CD4-positive, alpha-beta T cell treated with Interleukin-4 for 4 hours (primary cell): ENCODE measurements at places on chromosomes 1 and 21.

DNA sequence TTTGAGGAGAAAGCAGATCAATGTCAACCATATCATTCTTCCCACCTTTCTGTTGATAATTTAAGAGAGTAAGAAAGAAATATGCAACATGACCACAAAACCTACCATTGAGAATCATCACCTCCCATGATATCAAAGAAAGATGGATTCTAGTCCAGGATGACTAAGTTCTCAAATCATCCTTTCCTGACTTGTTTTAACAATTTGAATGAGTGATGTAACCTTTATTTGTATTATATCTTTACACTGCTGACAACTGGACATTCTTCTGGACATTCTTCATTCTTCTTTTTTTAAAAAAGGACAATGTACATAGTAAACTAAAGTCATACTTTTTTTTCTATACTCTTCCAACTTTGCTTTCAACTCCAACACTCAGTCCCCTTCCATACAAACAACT is 9.5 kb downstream of the PSMB4 start:
- DNase-seq: no peak

DNA sequence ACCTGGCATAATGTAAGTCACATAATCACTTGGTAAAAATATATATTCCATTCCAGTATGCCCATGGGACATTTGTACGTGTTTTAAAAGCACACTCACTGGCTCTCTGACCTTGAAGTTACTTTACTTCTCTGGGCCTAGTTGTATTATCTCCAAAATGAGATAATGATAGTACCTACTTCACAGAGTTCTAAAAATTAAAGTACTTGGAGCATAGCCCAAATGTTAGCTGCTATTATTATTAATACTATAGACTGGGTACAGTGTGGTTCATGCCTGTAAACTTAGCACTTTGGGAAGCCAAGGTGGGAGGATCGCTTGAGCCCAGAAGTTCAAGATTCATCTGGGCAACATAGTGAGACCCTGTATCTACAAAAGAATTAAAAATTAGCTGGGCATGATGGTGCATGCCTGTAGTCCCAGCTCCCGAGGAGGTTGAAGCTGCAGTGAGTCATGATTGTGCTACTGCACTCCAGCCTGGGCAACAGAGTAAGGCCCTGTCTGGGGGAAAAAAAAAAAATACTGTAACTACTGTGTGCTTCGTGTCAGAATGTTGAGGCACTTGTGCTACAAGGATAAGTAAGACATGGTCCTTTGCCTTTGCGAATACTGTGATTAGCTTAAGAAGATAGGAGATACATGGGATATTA is 45.7 kb downstream of the TDRD5 start:
- no peak for DNase-seq

DNA sequence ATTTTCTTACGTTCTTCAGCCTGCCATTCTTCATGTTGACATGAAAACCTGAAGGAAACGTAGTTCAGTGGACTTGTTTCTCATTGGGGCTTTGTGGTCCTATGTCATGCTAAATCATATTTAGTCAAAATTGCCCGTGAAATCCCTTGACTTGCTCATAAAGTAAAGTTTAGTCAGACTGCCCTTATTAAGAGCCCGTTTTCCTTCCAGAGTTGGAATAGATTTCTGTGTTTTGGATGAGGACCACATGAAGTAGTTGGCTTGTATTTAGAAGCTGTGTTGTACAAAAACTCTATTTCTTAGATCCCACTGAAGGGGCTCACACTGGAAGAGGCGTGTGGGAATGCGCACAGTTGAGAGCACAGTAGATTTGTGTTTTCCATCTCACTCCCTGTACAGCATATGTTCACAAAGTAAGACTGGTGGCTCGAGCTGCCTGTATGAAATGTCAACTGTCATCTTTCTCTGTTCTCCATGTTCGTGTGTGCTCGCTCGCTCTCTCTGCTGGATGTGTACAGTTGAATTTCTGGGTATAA is 42.4 kb downstream of the CAMTA1 start:
- DNase-seq: no peak

DNA sequence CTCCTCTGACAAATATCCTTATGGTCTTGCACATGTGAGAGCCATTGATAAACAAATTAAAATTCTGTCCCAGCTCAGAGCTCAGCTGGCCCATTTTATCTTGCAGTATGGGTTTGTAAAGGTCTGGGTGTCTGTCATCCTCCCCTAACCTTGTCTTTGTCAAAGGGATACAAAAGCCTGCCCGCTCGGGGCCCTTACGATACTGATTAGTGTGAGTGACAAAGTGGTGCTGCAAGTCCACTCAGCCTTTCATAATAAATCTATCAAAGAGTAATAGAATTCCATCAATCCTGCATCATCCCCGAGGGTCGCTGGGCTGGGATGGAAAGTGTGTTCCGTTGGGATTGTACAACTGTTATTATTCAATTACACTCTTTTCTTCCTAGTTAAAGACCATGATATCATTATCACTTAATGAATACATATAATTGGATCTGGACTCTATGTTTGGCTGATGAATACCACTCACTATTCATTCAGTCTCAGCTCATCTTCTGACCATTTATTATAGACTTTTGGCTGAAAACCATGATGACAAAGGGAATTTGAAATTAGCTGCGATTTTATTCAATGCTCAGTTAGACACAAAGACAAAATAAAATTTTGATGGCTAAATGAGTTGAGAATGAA is 122.5 kb upstream of the FOXD3 start:
- no peak for DNase-seq

DNA sequence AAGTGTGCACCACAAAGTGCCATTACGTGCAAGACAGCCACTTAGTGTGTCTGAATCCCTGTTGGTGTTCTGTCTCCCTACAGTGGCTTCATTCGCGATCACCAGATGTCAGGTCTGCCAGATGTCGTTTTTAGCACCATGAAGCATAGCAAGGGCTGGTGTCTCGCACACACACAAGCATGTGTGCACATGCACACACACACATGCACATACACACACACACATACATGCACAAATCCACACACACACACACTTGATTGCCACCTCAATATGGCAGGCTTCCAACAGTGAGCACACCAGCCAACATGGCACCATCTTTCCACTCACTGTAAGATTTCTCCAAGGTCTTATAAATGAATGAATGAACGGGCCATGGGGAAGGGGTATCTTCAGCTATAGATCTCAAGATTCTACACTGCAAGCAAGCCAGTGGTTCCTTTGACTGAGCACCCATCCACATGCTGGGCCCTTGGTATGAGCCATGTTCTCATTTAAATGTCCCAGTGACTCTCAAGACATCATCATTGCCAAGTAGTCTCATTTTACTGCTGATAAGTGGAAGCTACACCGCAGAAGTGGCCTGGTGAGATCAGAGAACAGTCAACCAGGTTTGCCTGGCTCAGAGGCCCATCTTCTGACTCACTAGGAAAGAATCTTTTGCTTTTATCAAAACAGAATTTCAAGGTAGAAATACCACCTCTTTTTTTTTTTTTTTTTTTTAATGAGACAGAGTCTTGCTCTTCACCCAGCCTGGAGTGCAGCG is 84.9 kb downstream of the SIM2 start:
- no peak for DNase-seq

DNA sequence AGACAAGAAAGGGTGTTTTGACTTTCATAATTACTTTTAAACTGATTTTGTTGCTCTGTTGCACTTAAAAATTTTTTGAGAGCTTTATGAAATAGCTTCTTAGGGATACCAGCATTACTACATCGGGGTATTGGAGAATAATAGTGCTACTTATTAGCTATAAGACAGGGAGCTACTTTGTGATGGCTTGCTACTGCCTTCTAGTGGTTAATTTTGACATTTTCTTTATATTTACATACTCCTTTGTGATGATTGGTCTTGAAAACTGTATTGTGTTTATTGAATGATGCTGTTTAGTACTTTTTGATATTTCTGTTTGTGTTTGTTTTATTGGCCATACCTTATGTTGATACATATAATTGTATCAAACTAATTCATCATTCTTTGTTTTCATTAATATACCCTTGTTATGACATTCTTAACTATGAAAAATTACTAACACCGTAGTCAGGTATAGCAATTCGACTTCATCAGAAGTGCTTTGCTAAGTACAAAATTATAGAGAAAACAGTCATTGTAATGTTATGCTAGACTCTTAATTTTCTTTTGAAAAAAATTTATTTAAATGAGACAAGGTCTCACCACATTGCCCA is 85.5 kb downstream of the CLIC4 start:
- DNase-seq: peak; percentile 66

DNA sequence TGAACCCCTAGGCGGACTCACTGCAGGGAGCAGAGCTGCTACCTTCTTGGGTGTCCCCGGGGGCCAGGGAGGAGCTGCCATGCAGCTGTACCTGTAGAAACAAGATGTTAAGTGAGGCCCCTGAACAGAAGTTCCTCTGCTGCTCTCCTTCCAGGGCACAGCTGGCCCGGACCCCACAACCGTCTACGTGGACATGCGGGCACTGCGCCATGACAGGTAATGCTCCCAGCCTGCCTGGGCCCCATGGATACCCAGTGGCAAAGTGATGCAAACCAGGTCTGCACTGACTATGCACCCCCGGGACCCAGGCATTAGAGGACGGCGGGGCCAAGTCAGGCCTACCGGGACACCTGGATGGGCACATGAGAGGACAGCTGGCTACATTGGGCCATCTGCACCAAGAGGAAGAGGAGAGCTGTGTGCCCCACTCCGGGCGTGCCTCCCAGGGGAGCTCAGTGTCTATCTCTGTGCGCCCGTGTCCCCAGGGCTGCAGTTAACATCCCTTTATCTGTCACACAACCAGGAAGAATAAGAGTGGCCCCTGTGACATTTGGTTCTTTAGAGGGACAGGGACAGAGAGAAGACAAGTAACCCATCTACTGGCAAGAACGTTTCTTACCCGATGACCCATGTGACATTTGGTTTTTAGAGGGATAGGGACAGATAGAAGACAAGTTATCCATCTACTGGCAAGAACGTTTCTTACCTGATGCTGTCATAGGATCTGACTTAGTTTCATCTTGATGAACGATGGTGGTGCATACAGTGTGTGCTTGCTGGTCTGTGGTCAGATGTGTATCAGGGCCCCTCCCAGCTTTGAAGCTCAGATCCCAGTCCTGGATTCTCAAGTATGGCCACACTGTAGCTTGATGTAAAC is 44.1 kb downstream of the S100B start:
- DNase-seq: no peak

- DNase-seq: no peak
Observed at GRCh38 chr1:239909898-239910297, 181.8 kb upstream of the FMN2 start.

DNA sequence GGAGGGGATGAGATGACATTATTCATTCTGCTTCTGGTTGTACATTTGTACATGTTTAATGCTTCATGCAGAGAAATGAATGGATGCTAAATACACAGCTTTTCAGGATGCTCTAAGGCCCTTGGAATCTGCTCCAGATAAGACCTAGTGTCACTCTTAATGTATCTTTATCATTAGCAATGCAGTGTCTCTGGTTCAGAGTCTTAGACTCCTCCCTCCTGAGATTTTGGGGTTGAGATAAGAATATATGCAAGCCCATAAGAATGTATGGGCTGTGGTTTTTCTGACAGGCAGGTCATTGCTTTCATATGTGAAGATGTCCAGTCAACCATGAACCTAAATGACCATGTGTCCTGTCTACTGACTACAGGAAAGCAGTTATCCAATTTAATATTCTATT is 415.5 kb downstream of the RPS6KC1 start:
- no peak for DNase-seq

DNA sequence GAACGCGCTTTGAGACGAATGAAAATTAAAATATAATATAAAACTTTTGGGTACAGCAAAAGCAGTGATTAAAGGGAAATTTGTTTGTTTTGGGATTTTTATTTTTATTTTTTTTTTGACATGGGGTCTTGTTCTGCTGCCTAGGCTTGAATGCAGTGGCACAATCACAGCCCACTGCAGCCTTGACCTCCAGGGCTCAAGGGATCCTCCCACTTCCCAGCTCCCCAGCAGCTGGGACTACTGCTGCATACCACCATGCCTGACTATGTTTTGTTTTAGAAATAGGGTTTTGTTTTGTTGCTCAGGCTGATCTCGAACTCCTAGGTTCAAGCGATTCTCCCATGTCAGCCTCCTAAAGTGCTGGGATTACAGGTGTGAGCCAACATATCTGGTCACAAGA is 30.3 kb downstream of the USP24 start:
- no peak for DNase-seq

GRCh38 chr1:89578946-89579684 is 53.8 kb upstream of the LRRC8C start:
- DNase-seq: no peak

- no peak for DNase-seq
Observed at GRCh38 chr21:38848187-38848609, 42.5 kb downstream of the ETS2 start.

- DNase-seq: no peak
Observed at GRCh38 chr1:245587435-245588115, 432.8 kb downstream of the KIF26B start.

GRCh38 chr1:206144605-206145004 is 27.4 kb upstream of the AVPR1B start:
- no peak for DNase-seq

DNA sequence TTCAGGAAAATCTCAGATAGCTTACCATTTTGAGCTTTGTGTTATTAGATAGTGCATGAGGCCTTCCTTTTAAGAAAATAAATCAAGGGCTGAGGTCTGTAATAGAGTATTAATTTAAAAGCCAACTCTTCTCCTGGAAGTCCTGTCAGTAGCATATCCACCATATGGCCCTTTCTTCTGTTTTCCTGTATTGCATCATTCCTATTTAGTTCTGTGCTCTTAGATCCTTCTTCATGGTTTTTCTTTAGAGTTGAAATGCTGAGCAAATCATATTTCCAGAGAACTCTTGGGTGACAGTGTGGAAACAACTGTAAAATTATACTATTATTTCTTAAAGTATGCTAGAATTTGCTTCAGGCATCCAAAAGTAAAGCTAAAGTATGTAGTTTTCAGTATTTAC is 91.7 kb downstream of the TTC3 start:
- no peak for DNase-seq

DNA sequence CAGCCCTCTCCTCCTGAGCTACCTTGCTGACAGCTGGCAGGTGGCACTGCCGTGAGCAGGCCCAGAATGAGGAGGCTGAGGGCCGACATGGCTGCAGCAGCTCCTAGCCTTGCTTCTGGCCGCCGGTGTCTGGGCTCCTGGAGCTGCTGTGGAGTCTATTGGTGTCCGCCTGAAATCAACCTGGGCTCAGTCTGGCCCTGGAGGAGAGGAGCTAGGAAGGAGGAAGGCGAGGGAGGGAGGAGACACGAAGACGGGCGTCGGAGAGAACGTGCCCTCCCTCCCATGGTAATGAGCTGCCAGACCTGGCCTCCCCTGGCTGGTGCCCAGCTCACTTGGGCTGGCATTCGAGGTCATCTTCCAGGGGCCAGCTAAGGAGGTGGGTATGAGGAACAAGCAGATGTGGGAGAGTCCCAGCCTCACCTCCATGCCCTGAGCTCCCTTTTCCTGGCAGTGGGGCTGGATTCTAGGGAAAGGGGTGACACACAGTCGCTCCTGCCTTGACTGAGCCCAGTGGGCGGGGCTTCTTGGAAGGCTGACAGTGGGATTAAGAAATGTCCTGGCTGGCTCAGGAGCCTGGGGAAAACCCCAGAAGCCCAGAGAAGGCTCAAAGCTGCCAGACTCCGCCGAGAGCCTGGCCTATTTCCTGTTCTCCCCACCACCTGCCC is at the start of gene PDZK1IP1:
TSS of gene PDZK1IP1 (minus strand) at position 193 of the 665 bp plus-strand sequence. CDS start at position 89, 104 bp downstream.
- DNase-seq: no peak
